ENCODE measurements at places on chromosomes 7 and 10.

- no peak for DNase-seq
Observed at GRCh38 chr10:61791216-61791615, 110.3 kb upstream of the ARID5B start.

GRCh38 chr7:155166673-155167370 is 96.7 kb downstream of the HTR5A start:
- DNase-seq, result no peak

DNA sequence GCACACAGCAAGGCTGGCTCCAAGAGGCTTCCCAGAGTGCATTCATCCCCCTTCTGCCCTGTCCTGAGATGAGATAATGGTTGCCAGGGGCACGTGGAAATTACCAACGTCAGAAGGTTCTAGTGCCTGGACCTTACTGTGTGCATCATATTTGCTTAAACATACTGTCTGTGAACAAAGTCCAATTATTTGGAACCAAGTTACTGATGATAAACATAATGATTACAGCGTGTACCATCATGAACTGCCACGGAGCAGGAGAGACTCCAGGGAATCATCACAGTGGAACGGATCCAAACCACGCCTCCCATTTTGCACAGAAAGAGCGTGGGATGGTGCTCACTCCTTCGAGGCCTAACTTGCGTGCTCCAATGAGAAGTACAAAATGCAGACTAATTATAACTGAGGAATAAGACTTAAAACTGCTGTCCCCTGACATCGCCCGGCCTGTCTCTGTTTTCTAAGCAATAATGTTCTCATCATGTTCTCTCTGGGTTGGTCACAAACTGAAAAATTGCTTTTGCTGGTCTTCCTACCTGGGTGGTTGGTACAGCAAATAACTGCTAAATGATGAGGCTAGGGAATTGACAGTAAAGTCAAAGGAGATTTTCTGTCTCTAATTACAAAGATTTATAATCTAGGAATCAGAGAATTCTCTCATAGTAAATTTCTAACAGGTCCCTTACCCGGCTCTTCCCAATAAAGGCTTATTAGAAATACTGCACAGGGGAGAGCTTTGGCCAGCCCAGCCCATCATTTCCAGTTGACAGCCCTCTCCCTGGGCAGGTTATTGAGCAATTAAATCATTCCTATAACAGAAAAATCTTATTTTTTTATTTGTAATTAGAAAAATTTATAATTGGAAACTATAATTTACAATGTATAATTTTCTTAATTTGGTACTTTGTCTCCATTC is 182.2 kb downstream of the CAMK1D start:
- peak; percentile 85 for DNase-seq

GRCh38 chr10:108783897-108784296 is 1139.4 kb downstream of the XPNPEP1 start:
- no peak for DNase-seq

DNA sequence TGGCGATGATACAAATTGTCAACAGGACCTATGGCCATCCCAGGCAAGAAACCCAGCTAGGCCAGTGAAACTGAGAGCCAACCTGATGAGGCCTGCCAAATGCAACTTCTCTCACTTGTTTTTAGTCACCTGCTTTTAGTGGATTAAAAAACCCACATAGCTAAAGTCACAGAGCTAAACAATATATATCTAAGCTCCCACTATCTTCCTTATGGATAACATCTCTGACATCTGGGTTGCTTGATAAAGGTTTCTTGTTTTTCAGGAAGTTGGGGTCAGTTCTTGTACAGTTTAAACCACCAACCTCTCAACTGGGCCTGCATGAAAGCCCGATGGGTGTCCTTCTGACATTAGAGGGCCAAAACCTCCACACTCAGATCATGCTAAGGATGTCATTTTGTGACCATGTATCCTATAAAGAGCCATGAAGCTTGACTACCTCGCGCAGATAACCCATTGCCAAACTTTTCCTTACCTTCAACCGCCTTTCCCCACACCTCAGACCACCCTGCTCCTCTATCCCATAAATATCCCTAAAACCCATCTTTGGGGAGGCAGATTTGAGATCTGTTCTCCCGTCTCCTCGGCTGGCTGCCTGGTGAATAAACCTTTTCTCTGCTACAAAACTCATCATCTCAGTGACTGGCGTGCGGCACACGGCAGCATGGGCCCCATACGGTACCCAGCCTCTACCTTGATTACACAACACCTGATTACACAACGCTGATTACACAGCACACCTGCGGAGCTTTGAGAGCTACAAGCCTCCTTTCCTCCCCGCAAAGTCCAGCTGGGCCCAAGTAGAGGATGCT is 797 bp upstream of the STMP1 start:
- no peak for DNase-seq

DNA sequence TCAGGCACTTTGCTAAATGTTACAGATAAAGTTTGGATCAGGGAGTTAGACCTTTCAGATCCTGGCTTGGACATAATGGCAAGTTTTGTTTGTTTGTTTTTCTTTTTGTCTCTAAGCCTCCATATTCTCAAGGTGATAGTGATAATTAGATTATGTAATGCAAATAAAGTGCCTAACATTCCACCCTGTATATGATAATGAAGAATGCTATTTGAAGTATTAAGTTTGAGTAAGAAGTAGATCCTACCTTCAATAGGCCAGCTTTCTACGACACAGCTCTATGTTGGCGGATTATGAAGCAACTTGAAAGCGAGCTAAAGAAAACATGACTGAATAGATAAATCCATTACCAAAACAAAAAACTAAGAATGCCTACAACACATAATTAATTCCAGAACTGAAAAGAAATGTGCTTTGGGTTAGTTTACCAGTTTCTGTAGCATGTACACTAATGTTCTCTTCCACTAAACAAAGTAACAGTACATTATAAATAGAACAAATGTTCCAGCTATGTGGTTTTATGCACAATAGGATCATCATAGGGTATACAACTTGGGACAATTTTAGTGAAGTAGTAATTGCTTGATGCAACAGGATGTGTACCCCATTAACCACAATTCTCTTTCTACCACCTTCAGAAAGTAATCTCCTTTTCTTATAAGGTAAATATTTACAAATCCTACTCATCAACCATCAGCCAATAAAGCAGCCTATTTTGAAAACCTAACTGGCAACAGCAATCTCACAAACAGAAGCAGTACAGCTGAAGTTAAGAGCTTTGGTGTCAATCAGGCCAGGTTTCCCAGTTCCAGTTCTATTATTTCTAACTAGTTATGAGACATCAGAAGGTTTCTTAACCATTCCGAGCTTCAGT is 1.5 kb downstream of the SEM1 start:
- no peak for DNase-seq

GRCh38 chr7:47453093-47454061 is 128.5 kb downstream of the TNS3 start:
- peak; percentile 85 for DNase-seq

GRCh38 chr10:30215623-30216022 is 133.5 kb downstream of the MTPAP start:
- DNase-seq, result peak; percentile 72

DNA sequence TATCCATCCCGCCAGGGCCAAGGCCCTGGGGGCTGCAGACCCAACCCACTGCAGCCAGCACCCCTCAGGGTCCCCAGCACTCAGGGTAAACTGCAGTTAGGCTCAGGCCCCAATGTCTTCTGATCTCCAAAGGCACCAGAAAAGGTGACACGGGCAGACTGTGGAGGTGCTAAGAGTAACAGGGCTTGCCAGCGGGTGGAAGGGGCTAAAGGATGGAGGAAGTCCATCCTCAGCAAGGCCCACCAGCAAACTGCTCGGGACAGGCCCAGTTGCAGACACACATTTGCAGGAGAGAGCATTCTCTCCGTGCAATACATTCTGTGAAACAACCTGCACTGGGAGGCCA is 95.6 kb upstream of the DDC start:
- no peak for DNase-seq

DNA sequence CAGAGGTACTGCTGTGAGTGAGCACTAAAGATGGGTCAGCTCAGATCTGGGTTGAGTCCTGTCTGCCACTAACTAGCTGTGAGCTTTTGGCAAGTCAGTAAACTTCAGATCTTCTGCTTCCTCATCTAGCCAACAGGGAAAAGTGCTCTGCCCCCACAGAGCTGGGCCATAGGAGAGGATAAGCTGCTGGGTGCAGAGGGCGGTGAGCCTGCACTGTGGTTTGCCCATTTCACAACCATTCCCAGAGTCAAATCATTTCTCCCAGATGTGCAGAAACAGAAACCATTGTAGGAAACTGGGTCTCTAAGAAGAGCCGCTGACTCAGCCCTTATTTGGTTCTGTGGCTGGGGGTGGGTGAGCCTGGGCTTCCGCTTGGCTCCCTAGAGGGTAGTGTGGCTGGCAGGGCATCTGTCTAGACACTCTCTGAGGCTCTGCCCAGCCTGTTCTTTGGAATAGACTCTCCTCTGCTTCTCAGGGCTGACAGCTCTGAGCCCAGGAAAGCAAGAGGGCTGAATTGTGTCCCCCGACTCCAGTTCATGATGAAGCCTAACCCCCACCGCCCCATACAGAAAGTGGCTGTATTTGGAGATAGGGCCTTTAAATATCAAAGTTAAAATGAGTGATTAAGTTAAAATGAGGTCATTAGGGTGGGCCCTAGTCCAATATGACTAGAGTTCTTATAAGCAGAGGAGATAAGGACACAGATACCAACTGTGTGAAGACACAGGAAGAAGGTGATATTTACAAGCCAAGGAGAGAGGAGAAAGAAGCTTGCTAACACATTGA is 29.5 kb upstream of the ARHGAP22 start:
- DNase-seq, result peak; percentile 86

- DNase-seq, result peak; percentile 47
Observed at GRCh38 chr10:69639291-69640195, 9.5 kb downstream of the FAM241B start.

GRCh38 chr7:73717991-73718405 is 1.5 kb downstream of the STX1A start:
- no peak for DNase-seq

GRCh38 chr10:55051515-55051914 is 250.5 kb upstream of the PCDH15 start:
- no peak for DNase-seq

DNA sequence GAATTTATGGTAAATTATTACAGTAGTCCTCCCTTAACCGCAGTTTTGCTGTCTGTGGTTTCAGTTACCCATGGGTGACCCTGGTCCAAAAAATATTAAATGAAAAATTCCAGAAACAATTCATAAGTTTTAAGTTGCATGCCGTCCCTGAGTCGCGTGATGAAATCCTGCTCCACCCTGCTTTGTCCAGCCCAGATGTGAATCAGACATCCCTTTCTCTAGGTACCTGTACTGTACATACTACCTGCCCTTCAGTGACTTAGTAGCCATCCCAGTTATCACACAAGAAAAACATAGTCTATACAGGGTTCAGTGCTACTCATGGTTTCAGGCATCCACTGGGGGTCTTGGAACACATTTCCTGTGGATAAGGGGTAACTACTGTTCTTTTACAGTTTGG is 20.5 kb upstream of the RHEB start:
- no peak for DNase-seq

- no peak for DNase-seq
Observed at GRCh38 chr7:134254311-134254710, 62.4 kb downstream of the SLC35B4 start.

GRCh38 chr7:36863901-36864701 is 139.8 kb upstream of the AOAH start:
- DNase-seq, result no peak

DNA sequence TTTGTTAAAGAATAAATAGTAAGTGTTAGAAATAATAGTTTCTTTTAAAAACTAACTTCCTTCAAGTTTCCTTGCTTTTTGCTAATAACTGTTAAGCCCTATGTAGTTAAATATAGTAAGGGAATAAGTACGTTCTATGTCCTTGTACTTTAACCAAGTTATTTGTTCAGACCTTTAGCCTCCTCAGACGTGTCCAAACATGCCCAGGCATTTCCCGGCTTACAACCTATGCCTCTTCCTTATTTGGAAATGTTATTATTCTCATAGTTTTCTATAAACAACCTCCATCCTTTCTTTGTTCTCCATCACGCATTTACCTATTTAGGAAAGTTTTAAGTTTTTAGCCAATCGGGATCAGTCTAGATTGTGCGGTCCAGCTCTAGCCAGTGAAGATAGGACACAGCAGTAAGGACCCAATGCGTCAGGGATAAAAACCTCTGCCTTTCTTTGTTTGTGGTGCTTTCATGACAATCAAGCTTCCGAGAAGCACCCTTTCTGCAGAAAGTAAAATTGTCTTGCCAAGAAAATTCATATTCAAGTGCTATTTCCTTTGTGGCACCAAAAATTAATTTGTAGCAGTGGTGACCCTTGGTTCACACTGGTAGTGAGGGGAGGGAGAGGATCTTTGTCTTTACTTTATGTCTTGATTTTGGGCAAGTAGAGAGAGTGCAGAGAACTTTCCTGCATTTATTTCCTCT is 851.3 kb upstream of the POM121L12 start:
- DNase-seq, result no peak

- no peak for DNase-seq
Observed at GRCh38 chr10:113907166-113907565, 52.7 kb downstream of the NHLRC2 start.

GRCh38 chr7:101200504-101200861 is 353 bp downstream of the MOGAT3 start:
- no peak for DNase-seq

GRCh38 chr7:73833251-73833919 is 2.6 kb downstream of the CLDN4 start:
- DNase-seq, result no peak

DNA sequence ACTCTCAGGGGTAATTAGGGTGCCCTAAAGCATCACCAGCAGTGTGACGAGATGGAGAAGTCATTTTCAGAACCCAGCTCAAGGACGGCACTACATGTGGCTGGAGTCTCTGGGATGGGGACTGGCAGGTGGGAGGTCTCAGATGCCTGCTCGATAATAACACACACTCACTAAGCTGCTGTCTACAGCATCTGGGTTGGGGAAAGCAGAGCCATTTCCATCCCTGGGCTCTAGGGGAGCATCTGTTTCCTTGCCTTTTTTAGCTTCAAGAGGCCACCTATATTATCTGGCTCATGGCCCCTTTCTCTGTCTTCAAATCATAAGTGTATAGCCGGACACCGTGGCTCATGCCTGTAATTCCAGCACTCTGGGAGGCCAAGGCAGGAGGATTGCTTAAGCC is 79.6 kb downstream of the SH3PXD2A start:
- no peak for DNase-seq

DNA sequence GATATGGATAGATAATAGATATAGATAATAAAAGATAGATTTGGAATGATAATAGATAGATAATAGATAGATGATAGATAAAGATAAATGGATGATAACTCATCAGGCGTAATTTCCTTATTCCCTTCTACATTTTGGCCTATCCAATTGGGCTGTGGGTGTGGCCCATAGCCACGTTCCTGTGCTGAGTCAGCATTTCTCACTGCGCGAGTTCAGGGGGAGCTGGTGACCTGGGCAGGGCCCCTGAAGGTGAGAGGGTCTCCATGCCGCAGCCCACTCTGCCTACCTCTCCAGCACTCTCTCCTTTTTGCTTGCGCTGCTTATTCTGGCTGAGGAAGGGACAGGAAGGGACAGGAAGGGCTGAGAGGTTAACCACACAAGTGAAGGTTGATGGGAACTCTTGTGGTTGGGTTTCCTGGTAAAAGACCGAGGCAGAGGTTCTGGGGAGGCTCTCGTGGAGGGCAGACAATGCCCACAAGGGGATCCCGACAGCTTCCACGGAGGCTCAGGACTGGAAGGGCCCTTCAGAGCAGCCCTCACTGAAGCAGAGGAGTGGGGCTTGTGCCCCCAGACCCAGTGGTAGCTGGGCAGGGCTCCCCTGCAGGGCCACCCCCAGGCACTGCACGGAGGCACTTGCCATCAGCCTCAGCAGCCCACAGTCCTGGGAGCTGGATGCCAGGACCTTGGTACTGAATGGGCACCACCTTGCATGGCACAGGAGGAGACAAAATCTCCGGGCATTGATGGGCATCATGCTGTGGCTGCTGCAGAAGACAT is 247.3 kb upstream of the PITRM1 start:
- DNase-seq, result peak; percentile 63

All from lower leg skin (tissue), 4 donors.